Fibroblast of skin of left quadriceps (primary cell): ENCODE measurements at places on chromosomes 12 and 14.

- no peak for DNase-seq
Observed at GRCh38 chr14:20388159-20388558, 25.1 kb downstream of the TEP1 start.

DNA sequence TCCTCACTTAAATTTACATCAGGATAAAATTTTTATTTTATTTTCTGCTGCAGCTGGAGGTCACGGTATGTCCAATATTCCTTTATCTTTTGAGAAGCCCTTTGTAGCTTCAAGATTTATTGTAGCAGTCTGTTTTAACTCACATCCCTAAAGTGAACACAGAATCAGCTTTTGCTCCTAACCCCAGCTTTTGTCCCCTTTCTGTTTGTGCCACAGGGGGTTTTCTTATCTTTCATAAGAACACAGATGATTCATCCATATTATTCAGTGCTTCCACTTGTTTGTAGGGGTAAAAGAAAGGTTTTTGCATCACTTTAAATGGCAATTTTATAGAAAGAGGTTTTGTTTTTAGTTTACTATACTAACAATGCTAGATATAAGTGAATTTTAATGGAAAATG is 21.8 kb upstream of the PIK3C2G start:
- no peak for DNase-seq

- DNase-seq: no peak
Observed at GRCh38 chr12:7369274-7369729, 65.4 kb downstream of the ACSM4 start.

DNA sequence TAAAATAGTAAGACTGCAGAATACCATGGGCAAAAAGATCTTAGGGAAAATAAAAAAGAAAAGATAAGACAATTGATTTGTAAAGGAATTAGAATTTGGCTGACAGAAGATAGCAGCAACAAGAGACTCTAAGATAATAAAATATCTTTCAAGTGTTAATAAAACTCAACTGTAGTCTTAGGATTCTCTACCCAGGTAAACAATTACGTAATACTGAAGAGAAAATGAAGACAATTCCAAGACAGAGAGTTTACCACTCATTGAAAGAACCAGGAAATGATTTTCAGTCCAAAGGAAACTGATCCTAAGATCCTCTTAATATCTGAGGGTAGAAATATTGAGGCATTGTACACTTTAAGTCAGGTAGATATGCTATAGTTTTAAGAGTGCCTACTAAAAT is 321.1 kb downstream of the CEP128 start:
- DNase-seq: no peak

DNA sequence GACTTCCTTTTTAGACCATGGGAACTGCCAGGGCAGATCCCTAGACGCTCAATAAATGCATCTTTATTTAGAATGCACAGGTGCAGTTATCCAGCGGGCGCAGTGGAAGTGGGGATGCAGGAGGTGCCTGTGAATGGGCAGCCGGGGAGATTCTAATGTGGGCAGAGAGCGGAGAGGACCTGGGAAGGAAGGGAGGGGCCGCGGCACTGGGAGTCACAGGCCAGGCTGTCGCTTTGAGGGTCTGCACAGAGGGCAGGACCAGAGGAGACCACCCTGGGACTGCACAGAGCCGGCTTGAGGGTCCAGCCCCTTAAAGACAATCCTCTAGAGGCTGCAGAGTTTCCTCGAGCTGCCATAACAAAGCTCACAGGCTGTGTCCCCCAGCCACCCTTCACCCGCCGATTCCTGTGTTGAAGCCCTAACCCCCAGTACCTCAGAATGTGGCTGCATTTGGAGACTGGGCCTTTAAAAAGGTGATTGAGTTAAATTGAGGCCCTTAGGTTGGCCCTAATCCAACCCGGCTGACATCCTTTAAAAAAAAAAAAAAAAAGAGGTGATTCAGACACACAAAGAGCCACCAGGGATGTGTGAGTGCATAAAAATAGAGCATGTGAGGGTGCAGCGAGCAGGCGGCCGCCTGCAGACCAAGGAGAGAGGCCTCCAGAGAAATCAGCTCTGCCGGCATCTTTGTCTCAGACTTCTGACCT is 44.4 kb upstream of the PPP2R5C start:
- DNase-seq: no peak

GRCh38 chr12:117161460-117162166 is 28.7 kb downstream of the FBXO21 start:
- no peak for DNase-seq

GRCh38 chr12:14958361-14959125 is 2.9 kb downstream of the ARHGDIB start:
- no peak for DNase-seq

- DNase-seq: no peak
Observed at GRCh38 chr12:15732341-15733061, 56.7 kb downstream of the EPS8 start.

GRCh38 chr12:63808631-63809030 is 28.9 kb downstream of the RXYLT1 start:
- no peak for DNase-seq

DNA sequence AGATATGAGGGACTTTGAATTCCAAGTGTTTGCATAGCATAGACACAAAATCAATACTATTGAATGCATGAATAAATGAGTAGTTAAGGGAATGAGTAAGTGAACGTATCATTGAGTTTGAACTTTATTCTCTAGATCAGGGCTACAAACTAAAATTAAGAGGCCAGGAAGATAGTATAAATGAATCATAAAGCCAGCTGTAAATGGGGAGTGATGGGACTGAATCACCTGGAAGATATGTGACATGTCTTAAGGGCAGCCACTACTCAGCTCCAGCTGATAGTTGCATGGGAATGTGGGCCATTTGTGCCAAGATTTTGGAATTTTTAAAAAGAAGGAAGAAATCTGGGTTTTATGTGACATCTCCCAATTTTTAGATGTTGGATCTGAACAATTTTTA is 229.9 kb downstream of the AKAP6 start:
- no peak for DNase-seq

DNA sequence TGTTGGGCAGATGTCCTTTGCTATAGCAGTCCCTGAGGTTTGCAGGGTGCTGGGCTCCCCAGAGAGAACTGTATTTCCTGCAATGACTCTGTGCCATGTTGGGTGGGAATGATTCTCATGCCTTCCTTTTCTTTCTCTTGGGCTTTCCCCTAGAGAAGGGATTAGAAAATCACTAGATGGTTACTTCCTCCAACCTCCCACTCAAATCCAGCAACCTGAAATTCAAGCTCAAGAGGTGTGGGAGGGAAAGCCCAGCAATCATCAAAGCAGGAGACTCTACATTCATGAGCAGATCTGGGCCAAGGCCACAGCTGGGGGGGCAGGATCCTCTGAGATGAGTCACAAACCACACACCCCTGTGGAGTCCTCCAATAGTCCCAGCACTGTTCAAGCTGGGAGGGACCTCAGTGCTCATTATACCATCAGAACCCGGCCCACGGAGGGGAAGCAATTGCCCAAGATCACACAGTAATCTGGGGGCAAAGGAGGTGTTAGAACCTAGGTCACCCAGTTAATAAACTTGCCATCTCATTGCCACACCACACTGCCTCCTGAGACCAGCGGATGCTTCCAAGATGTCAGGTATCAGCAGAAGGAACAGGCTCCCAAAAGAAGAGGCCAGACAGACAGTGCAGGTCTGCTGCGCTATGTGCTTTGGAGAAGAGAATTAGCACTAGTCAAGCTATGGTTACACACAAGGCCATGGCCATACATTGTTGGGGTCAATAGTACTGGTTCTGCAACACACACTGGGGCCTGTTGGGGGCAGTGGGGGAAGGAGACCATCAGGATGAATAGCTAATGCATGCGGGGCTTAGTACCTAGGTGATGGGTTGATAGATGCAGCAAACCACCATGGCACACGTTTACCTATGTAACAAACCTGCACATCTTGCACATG is 65.7 kb downstream of the TTC9 start:
- no peak for DNase-seq

DNA sequence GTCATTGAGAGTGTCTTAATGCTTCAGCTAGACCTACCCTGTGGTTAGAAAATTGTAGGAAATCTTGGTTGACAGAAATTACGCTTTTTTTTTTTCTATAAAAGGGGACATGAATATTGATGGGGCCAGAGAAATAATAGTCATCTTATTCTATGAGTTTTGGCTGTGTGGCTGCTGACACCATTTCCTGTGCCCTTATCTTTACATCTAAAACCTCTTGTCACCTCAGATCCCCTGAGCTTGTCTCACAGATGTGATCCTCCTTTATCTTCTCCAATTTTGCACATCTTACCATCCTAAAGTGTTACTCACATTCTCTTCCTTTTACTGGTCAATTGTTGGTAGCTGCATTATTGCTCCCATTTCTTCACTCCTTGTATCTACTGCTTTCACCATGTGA is 36.1 kb downstream of the ASCL1 start:
- DNase-seq: no peak

DNA sequence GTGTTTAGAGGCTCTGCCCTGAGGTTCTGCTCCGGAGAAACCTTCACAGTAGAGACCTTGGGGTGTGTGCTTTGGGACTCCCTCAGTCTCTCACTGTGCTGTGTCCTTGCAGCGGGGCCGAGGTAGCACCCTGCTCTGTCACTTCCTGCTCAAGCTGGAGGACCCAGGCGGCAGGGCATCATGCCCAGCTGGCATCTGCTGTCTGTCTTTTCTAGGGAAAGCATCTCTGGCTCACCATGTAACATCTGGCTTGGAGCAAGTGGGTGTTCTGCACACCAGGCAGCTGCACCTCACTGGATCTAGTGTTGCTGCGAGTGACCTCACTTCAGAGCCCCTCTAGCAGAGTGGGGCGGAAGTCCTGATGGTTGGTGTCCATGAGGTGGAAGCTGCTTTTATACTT is 124.5 kb downstream of the ESRRB start:
- DNase-seq: no peak

- DNase-seq: no peak
Observed at GRCh38 chr12:5560265-5560664, 128.4 kb downstream of the NTF3 start.

DNA sequence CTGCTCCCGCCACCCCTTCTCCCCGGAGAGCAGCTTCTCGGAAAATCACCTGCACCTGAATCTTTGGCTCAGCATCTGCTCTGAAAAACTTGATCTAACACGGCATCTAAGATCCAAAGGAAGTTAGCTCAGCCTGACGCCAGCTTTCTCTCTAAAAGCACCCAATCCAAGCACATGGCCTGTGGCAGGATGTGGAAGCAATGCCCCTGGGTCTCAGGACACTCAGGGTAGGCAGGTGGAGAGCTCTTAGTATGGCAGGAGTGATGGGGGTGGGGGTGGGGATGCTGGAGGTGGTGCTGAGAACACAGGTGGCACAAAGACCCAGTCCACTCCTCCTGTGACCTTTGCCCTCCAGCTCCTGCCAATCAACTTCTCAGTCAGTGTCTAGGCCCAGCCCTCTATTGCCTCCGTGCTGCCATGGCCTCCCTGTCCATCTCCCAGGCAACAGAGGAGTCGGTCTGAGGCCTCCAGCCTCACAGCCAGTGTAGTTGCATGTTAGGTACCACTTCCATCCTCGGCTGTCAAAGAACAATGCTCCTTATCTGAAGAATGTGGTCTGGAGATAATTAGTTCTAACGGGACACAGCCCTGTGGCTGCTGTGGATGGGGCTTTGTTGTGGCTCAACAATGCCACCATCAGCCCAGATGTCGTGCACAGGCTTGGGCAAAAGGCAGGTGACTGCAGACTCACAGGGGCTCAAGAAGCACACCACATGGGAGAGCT is 180.0 kb upstream of the C14orf180 start:
- DNase-seq: no peak
